Activated CD8-positive, alpha-beta memory T cell treated with anti-CD3 and anti-CD28 coated beads for 1 hour (primary cell): ENCODE measurements at places on chromosomes 13 and 19.

GRCh38 chr19:4803736-4804695 lies 12.5 kb downstream of the FEM1A start:
- peak; percentile 49 for DNase-seq

- DNase-seq = no peak
Measured at GRCh38 chr19:41813911-41814310, 17.5 kb downstream of the CEACAM3 start.

DNA sequence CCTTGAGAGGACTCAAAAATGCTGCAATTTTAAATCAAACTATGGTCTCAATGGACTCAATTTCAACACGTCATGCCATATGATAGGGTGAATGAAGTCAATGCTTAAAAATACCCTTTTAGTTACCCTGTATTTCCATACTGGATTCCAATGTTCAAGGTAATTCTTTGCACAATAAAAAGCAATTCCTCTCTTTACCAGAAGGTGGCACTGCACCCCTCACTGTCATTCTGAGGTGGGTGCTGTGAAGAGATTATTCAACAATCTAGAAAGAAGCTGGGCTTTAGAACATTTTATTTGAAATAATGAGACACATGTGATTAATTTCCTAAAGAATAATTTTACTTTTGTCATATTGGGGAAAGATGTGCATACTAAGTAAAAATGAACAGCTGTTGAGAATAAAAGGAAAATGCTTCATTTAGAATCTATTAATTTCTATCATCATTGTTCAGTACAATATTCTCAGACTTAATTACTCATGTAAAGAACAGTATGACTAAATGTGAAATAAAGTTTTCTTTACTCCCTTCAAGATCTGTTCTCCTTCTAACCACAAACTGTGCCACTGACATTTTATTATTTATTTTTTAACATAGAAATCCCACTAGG lies 789.1 kb downstream of the GPC5 start:
- no peak for DNase-seq

DNA sequence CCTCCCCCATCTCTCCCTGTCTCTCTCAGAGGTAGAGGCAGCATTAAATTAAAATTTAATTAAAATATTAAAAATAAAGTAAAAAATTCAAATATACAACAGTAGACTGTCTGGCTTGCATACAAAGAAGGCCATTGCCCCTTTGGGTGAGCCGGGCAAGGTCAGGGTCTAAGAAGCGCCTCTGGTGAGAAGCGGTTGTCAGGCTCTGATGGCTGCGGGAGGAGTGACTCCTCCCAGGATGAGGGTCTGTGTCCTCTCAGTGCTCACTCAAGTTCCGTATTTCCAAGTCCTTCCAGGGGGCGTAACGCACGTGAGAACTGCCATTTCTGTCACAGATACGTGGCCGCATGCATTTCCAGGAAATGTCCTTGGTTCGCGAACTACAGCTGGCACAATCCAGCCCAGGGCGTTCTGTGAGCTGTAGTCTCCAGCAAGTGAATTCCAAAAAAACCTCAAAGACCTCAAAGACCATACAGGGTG lies 737 bp upstream of the ZNF181 start:
- DNase-seq = no peak

- DNase-seq = no peak
Measured at GRCh38 chr13:33571618-33572017, 246.3 kb upstream of the RFC3 start.

- no peak for DNase-seq
Measured at GRCh38 chr13:96671073-96671472, 323.2 kb downstream of the OXGR1 start.

DNA sequence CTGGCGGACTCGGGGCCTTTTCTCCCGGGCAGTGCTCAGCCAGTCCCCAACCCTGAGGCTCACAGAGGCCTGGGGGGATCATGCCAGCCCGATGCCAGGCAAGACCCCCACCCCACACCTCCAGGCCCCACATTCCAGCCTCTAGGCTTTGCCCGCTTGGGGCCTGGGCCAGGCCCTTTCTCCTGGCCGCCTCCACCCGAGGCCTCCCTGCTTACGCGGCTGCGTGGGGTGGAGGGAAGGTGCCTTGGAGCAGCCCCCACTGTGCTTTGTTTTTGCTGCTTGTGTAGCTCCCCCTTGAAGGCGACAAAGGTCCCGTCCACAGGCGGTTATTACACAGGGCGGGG lies 38.4 kb downstream of the SMIM24 start:
- DNase-seq = no peak

DNA sequence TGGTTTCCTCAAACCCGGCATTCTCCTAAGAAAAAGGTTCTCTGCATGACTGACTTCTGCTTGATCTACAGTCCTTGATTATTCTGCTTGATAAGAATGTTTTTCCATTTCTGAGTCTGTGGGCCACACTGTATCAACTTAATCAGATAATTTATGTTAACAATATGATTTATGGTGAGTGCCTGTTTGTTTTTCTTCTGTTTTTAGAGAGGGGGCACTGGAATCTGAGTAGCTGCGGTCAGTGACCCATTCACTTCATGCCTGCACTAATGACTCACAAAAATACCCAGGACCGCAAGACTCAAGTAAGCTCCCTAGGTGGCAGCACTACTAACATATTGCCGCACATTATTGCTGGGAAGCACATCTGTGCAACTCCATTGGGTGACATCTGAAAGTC lies 542.3 kb upstream of the ATXN8OS start:
- DNase-seq = no peak

DNA sequence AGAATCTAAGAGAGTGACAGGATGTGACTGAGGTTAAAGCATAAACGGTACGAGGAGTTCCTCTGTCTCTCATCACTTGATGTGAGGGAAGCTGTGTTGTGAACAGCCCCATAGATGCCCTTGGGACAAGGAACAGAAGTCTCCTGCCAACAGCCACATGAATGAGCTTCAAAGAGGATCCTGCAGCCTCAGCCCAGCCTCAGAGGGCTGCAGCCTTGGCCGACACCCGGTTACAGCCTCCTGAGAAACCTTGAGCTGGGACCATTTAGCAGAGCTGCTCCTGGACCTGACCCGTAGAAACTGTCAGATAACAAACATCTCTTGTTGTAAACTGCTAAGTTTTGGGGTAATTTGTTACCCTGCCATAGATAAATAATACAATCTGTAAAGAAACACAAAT lies 54.2 kb downstream of the CCNE1 start:
- DNase-seq = no peak

DNA sequence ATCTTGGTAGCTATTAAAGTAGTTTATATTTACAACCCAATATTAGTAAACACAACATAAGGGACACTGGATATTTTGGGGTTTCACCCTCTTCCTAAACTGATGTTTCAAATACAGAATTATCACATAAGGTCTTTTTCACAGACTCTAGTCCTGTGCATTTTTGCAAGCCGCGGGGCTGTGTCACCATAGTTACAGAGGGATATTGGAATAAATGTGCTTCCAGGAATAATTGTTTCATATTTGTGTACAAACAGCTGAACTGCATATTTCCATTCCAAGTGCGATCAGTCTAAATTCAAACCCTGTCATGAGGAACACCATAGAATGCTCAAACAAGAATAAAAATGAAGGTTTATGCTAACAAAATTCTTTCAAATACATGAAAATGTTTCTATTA lies 762.5 kb upstream of the ARGLU1 start:
- DNase-seq = no peak

- no peak for DNase-seq
Measured at GRCh38 chr19:34556488-34556887, 74.9 kb downstream of the WTIP start.

- no peak for DNase-seq
Measured at GRCh38 chr19:33529094-33529676, 7.6 kb upstream of the PEPD start.

GRCh38 chr13:48304143-48304876 lies 759 bp downstream of the RB1 start:
- no peak for DNase-seq

DNA sequence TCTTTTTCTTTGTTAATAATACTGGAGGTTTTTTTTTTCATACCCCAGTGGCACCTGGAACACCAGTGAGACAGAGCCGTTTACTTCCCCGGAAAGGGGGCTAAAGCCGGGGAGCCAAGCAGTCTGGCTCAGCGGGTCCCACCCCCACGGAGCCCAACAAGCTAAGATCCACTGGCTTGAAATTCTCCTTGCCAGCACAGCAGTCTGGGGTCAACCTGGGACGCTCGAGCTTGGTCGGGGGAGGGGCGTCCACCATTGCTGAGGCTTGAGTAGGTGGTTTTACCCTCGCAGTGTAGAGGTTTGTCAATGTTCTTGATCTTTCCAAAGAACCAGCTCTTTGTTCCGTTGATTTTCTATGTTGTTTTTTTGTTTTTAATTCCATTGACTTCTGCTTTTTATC lies 94.6 kb upstream of the DIAPH3 start:
- DNase-seq = no peak

GRCh38 chr19:47374876-47375693 lies 26.0 kb downstream of the DHX34 start:
- DNase-seq = no peak

DNA sequence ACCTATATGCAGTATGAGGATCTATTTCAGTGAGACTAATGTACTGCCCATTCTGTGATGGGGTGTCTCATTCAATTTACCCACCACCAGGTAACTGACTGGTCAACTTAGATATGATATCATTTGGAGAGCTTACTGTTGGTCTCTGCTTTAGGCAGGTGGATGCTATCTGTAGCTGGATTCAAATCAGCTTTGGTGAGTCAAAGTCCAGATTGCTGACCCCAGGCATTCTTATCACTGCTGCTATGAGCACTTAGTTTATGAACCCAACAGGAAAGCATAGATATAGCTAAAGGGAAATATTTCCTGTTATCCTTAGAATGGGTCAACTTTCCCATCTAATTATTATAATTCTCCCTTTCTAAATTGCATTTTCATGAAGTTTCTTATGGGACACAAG lies 1295.2 kb upstream of the SPRY2 start:
- no peak for DNase-seq

GRCh38 chr19:23070353-23071146 lies 46.3 kb upstream of the ZNF730 start:
- DNase-seq = no peak

DNA sequence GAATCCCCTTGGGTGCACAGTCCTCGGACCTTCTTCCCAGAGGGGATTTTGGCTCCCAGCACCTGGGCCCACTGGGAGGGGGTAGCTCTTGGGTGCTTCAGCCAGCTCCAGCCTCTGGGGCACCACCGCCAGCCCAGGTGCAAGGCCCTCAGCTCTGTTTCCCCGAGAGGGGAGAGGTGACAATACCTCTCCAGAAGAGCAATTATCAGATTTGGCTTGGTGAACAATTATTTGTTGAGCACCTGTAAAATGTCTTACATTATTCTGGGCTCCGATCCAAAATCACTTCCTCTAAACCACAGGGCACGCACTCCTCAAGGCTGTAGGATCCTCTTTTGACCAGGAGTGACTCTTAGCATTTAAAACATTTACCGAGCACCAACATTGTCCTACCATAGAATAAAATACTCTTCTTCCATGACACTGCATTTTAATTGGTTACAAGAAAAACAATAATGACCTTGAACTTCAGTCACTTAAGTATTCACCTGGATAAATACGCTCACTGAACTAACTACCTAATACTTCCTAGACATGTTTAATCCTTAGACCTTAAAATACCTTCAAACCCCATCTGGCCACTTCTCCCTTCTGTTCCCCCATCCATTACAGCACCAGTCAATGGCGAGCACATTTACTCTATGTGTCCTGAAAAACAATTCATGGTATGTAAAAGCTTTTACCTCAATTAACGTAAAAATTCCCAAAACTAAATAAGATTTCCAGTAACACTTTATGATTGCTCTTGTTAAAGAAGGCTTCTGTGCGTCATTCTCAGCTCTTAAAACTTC lies 54.8 kb downstream of the ABCC4 start:
- DNase-seq = no peak

GRCh38 chr13:40434516-40435397 lies 231.7 kb downstream of the FOXO1 start:
- no peak for DNase-seq

- DNase-seq = no peak
Measured at GRCh38 chr13:29654843-29655547, 59.5 kb upstream of the SLC7A1 start.

GRCh38 chr13:32243695-32244094 lies 71.5 kb downstream of the ZAR1L start:
- no peak for DNase-seq

GRCh38 chr13:36979361-36980050 lies 19.6 kb downstream of the ALG5 start:
- DNase-seq = no peak

GRCh38 chr19:45547965-45548609 lies 36.5 kb downstream of the OPA3 start:
- no peak for DNase-seq

DNA sequence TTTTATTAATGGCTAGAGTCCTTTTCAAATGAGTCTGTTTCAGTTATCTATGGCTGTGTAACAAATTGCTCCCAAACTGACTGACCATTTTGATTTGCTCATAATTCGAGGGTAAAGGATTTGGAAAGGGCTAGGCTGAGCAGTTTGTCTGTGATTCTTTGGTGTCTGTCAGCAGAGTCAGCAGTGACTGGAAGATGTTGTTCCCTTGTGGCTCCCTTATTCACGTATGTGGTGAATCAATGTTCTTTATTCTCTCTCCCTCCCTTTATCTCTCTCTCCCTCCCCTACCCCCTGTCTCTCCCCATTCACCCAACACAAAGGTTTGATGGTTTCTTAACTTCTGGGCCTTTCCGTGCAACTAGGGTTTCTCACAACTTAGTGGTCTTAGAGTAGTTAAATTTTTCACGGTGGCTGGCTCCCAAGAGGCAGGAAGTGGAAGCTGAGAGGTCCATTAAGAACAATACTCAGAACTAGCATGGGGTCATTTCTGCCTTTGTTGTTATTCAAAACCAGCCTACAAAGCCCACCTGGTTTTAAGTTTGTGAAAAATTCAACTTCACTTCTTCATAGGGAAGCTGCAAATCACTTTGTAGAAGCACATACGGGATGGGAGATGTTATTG lies 772.5 kb upstream of the SLITRK1 start:
- no peak for DNase-seq

DNA sequence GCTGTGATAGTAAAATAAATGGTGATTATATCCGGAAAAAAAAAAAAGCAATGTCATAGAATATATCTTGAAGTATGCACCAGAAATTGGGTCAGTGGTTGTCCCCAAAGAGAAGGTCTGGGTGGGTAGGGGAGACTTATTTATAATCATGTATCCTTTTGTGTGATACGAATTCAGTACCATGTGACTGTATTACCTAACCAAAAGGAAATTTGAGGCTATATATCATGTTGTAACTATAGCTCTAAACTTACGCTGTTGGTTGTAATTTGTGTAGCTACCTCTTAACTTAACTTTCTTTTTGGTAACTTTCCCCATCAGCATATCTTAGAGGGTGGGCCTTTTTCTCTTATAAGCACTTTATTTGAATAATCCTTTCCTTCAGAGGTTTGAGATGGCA lies 25.2 kb upstream of the KCTD4 start:
- no peak for DNase-seq

DNA sequence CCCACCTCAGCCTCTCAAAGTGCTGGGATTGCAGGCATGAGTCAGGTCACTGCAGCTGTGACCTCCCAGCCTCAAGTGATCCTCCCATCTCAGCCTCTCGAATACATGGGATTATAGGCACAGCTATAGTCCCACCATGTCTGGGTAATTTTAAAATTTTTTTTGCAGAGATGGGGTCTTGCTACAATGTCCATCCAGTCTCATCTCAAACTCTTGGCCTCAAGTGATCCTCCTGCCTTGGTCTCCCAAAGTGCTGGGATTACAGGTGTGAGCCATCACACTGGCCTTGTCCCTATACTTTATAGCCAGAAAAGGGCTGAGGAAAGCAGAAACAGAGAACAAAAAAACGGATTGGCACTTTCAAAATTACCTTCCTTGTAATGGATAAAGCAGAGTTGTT lies 4.8 kb upstream of the FBXO27 start:
- no peak for DNase-seq

- no peak for DNase-seq
Measured at GRCh38 chr13:78602561-78603239, 652 bp downstream of the POU4F1 start.
